ENCODE measurements at places on chromosomes 2 and 18.

DNA sequence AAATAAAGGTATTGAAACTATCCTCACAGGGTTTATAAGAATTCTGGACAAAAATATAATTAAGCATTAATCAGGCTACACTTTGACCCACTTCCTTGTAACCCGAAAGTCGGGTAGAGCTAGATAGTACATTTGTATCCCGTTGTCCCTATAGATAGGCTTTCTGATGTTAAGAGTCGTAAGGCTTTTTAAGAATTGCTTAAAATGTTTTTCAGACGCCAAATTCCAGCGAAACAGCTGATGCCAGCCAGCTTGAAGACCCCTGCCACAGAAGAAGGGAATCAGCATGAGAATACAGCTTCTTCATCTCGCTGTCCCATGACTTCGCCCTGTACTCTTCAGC, 962 bp upstream of the GPR155 start:
- DNase-seq: no peak

GRCh38 chr2:16561676-16562075, 104.0 kb downstream of the CYRIA start:
- no peak for DNase-seq

DNA sequence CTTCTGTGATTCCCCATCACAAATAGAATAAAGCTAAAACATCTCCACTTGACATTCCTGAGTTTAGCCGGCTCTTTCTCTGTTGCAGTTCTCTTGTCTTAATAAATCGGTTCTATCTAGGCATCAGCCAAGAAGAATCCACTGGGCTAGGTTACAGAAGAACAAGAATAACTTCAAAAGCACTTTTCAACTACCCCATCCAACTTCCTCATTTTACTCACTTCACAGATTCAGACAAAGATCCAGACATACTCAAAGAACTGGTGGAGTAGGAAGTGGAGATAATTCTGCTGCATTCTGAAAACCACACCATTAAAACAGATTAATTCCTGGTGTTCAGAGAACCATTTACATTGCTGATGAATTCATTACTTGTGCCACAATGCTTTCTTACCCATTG, 9.6 kb upstream of the ALPK2 start:
- DNase-seq: no peak

GRCh38 chr2:159996792-159997546, 65.4 kb downstream of the PLA2R1 start:
- DNase-seq: no peak

DNA sequence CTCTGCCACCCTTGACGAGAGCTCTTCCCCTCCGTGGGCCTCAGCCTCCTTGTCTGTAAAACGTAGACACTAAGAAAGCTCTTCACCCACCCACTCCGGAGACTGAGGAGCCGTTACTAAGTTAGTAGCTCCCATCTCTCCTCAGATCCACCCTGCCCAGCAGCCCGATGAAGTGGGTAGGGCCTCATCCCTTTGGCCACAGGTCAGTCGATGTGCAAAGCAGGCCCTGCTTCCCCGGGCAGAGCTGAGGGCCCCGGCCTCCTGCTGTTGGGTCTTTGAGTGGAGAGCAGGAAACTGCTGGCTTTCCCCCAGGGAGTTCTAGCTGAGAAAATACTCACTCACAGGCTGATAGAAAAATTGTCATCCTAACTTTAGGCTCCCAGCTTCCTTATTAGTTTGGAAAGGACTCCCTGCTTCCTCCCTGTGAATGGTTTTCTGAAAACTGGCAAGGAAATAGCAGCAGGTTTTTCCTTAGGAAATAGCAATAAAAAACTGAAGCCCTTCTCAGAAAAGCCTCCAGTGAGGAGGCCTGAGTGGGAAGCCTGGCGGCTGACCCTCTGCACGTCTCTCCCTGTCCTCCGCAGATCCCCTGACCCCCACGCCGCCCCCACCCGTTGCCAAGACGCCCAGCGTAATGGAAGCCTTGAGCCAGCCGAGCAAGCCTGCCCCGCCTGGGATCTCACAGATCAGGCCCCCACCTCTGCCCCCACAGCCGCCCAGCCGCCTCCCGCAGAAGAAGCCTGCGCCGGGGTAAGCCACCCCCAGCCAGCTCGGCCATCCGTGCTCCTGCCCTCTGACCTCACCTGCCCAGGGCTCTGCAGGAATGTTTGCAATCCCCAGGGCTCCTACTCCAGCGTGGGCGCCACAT, 30.2 kb downstream of the ITGB1BP1 start:
- no peak for DNase-seq

- DNase-seq: no peak
Measured at GRCh38 chr2:213007290-213007838, 144.0 kb downstream of the IKZF2 start.

DNA sequence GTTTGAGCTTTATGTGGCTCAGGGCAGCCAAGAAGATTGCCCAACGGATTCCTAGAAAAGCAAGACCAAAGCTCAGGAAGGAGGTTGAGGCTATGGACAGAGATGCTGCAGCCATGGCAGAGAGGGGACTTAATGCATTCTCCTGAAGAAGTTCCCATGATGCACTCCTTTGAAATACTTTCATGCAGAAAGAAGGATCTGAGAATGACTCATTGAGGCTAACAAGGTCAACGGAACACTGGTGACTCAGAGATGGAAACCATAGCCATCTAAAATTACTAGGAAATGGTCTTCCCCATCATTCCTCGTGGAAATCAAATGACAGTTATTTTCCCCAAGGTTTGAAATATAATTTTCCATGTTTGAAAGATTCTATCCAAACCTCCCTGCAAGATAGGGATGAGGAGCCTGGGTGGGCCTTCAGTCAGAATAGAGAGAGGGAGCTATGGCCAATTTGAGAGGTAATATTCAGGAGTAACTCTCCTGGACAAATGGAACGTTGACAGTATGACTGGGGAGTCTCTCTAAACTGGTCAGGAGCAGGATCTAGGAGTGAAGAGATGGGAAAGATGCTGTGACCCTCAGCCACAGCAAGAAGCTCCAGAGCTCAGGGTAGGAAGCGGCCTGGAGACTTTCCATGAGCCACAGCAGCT, 63.0 kb downstream of the REEP1 start:
- no peak for DNase-seq

GRCh38 chr2:9296559-9296958, 89.9 kb downstream of the ASAP2 start:
- no peak for DNase-seq

- peak; percentile 79 for DNase-seq
Measured at GRCh38 chr2:66305718-66306117, 129.2 kb upstream of the MEIS1 start.

Data from NCI-H187 treated with DMSO at 0.1 percent for 48 hours (cell line).